ENCODE measurements at places on chromosomes 2 and 18. TPM values are rescaled to one million over a fixed set of nuclear protein-coding genes. Genes with fewer than 3 reads are reported as not detected.

The SERPINB7 gene
- polyA plus RNA-seq: 0.94 TPM

The EPB41L3 gene
- 13.6 TPM for polyA plus RNA-seq

The MYO7B gene
- polyA plus RNA-seq: 0.09 TPM

The ASB18 gene
- not detected for polyA plus RNA-seq

The CYP1B1 gene
- 8.4 TPM for polyA plus RNA-seq

Data from esophagus (tissue), 2 donors.